ENCODE measurements at places on chromosomes 11 and 22.

DNA sequence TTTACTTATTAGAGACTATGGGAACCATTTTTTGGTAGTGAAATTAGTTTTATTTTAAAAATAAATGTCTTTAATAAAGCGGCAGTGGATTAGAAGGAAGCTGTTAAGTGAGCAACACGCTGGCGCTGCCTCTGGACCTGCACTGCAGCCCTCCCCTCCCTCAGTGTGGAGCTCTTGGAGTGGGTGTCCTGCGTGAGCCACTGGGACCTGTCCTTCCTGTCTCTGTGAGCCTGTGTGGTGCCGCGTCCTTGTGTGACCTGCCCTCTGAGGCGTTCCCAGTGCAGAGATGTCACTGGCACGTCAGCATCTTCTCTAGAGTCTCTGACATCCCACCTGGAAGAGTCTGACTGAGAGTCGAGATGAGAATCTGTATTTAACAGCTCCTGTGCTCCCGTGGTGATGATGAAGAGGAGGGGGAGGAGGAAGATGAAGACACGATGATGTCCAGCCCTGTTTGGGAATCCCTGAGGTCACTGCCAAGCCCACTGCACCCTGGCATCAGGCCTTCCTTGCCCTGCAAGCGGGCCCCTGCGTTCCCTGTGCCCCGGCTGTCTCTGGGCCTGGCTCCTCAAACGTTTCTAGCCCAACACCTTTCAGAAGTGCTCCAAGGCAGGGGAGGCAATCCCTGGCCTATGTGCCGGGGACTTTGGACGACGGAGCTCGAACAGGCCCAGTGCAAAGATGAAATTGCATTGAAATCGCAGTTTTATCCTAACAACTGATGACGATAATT is 271.8 kb downstream of the TBC1D22A start:
- no peak for DNase-seq

GRCh38 chr11:77130763-77131513 is 2.9 kb downstream of the MYO7A start:
- DNase-seq: no peak

GRCh38 chr11:26478710-26479109 is 93.4 kb downstream of the MUC15 start:
- no peak for DNase-seq

GRCh38 chr22:32803020-32803737 is 1.7 kb downstream of the TIMP3 start:
- DNase-seq: no peak

GRCh38 chr11:114296605-114297372 is 590 bp downstream of the NNMT start:
- DNase-seq: no peak

GRCh38 chr22:30673136-30673535 is 5.5 kb upstream of the DUSP18 start:
- DNase-seq: no peak

DNA sequence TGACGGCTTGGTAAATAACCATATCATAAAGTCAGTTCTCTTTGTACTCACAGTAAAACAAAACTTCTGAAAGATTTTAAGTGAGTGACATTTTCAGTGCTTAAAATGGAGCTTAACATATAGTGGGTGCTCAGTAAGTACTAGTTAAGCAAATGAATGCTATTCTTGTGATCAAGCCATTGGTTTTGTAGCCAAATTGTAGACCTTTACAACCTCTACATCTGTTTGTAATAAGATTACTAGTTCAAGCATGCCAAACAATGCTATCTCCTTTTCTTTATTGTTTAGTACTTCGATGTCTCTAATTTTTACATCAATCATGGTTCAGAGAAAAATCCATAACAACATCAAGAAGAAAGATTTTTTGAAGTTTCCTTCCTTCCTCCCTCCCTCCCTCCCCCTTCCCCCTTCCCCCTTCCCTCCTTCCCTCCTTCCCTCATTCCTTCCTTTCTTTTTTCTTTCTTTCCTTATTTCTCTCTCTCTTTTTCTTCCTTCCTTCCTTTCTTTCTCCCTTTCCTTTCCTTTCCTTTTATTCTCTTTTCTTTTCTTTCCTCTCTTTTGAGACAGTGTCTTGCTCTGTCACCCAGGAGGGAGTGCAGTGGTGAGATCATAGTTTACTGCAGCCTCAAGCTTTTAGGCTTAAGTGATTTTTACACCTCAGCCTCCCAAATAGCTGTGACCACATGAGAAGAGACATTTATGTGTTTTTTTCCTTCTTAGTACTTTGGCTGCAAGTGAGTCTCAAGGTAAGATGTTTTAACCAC is 5.7 kb upstream of the OR51B4 start:
- DNase-seq: no peak

DNA sequence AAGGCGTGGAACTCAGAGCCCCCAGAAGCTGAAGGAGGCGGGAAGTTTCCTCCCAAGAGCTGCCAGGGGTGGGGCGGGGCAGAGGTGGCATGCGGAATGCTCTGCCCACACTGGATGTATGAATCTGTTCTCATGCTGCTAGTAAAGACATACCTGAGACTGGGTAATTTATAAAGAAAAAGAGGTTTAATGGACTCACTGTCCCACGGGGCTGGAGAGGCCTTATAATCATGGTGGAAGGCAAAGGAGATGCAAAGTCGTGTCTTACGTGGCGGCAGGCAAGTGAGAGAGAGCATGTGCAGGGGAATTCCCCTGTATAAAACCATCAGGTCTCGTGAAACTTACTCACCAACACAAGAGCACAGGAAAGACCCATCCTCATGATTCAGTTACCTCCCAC is 57.6 kb downstream of the SMIM38 start:
- no peak for DNase-seq

DNA sequence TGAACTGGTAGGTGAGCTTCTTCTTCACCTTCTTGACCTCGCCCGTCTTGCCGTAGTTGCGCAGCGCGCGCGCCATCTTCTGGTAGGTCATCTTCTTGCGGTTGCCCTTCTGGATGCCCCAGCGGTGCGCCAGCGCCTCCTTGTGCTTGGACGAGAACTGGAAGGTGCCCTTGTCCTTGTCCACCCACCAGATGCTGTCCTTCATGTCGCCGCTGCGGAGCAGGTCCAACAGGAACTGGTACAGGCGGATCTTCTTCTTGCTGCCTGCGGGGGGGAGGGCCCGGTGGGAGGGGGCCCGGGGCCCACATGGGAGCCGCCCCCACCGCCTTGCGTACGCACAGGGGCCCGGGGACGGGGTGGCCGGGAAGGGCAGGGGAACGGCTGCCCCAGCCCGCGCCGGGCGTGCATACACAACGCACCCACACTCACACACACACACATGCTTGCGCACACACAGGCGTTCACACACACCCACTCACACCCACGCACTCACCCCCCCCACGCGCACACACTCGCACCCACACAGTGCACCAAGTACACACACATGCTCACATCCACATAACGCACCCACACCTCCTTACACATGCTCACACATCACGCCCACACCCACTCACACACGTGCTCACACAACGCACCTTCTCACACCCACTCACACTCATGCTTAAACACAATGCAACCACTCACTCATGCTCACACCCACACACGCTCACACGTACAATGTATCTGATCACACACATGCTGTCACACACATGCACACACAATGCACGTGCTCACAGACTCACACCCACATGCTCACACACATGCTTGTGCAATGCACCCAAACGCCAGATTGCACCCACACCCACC is 3.0 kb upstream of the MYBPC3 start:
- peak; percentile 98 for DNase-seq

DNA sequence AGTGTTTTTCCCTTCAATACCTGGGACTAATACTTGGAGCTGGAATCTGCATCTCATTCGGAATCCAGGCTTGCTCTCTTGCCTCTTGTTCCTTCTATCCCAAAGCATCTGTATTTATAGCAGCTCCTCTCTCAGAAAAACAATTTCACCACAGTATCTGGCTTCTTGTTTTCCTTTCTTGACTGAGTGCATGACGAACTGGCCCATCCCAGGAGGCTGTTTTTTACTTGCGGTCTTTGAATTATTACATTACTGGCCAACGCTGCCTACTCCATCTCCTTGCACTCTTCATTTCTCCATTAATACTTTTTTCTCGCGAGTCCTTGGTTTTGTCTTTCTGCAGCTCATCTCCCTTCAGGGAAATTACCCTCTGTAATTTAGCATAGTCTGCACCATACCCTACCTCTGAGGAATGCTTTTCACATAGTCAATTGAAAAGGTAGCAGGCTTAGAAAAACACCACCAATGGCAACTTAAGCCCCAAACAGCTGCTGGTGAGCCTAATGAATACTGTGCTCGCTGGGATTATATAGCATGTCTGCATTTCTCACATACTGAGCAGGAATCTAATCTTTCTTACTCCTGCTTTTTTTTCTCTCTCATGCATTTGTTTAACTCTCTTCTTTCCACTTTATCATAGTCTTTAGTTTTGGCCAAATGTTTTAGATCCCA is 277.4 kb upstream of the SESN3 start:
- peak; percentile 27 for DNase-seq

DNA sequence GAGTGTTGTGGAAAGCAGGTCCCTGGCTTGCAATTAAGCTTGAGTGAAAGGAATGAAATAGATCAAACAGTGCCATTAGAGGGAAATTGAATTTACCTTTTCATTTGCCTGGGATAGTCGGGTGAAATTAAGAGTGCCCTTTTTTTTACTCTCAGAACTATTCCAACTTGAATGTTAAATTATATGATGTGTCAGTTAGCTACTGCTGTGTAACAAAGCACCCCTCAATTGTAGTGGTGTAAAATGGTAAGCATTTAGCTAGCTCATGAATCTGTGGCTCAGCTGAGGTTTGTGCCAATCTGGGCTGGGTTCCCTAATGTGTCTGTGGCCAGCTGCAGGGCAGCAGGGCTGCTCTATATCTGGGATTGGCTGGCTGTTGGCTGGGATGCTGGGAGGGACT is 571.4 kb downstream of the MN1 start:
- DNase-seq: no peak

GRCh38 chr11:18309691-18310090 is 12.2 kb downstream of the HPS5 start:
- DNase-seq: no peak

DNA sequence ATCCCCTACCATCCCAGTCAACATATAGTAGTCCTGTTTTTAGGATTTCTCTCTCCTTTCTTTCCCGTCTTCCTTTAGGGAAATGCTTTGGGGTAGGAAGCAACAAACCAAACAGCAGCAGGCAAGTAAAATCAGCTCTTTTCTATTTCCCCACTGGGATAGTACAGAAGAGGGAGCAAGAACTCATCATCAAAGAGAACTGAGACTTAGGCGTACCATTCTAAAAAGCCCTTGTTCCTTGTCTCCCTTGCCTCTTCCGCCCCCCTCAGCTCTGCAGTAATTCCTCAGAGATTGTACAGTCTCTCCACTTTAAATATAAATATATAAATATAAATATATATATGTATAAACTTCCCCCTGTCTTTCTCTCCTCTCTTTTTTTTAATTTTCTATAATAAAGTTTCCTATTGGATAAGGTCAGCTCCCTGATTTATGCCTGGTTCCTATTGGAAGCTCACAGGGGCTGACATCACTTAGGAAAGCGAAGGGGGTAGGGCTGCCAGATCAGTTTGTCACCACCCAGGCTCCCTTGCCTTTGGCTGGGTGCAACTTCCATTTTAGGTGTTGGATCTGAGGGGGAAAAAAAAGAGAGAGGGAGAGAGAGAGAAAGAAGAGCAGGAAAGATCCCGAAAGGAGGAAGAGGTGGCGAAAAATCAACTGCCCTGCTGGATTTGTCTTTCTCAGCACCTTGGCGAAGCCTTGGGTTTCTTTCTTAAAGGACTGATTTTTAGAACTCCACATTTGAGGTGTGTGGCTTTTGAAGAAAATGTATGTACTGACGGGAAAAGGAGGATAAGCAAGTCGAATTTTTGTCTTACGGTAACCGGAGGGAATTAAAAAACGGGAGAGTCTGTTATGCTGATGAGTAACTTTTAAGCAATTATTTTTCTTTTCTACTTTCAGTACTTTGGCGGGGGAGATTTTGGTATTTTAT is at the start of gene CTNND1:
Gene CTNND1 (plus strand): TSS at position 502 of the 934 bp plus-strand sequence. CDS start 29,677 bp downstream, outside the sequence.
- peak; percentile 93 for DNase-seq

- DNase-seq: no peak
Observed at GRCh38 chr22:27152033-27152432, 494.6 kb downstream of the MIAT start.

GRCh38 chr11:31817621-31818424 is 6.7 kb upstream of the PAX6 start:
- no peak for DNase-seq

DNA sequence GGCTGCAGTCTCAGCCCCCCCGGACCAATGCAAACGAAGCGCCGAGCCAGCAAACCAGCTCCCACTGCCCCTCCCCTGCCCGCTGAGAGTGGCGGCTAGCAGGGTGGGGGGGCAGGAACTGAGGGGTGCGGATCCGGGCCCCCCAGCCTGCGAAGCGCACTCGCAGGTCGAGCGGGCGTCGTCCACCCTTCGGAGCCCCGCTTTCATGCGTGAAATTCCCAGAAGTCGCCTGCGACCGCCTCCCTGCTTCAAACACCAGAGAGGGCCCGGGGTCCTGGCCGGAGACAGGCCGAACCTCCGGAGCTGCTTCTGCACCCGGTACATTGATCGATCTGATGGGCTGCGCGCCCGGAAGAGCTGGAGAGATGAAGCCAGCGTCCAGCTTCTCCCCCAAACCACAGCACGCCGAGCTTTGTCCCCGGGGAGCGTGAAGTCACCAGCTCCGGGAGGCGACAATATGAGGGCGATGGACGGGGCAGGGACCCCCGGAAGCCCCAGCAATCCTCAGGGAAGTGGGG is 646 bp upstream of the PATZ1 start:
- no peak for DNase-seq

DNA sequence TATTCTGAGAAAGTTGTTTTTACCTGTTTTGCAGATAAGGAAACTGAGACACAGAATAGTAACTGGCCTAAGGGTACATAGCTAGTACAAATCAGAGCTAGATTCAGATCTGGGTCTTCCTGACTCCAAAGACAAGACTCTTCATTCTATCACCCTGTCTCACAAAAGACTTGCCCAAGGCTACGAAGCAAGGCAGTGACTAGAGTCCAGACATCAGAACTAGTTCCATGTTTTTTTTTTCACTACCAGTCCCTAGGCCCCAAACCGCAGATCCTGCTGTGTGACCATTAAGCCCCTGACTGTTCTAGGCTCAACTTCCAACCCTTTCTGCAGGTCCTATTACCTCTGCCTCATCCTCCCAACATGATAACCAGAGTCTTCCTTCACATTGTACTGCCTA is 1.5 kb downstream of the BACE1-AS start:
- no peak for DNase-seq
